ENCODE measurements at places on chromosomes 11 and 22. TPM values are rescaled to one million over a fixed set of nuclear protein-coding genes. Genes with fewer than 3 reads are reported as not detected.
A peak's percentile ranks its signal among the peaks of the same experiment; 100 is the strongest.

DNA sequence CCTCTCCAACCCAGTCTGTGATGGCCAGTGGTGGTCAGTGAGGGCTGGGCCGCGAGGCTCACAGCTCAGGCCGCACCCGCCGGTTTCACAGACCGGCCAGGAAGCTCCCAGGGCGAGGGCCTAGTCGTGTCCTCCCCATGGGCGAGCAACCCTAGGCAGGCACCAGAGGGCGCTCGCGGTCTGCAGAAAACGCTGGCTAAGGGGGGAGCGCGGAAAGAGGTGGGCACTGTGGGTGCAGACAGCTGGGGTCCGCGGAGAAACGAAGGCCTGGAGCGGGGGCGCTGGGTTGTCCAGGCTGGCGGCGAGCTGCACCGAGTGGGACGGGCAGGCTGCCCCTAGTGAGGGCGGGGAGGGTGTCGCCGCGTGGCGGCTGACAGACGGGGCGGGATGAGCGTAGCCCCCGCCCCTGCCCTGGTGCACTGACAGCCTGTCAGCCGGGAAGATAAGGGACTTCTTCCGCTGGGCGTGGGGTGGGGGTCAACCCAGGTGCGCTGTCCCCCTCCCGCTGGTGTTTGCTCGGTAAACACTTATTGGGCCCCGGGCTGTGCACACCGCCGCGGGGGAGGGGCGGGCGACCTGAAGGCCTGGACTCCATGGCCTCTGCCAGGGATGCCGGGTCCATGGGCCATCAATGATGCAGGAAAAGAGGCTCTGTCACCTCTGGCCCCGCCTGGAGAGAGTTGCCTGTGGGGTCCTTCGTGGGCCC, 7.5 kb downstream of the GP1BB start:
- DNase-seq: peak; percentile 75

- no peak for DNase-seq
These were observed 42.6 kb upstream of the SMCO4 start for GRCh38 chr11:93585758-93586157.

- DNase-seq: no peak
These were observed 768 bp upstream of the CDKN1C start for GRCh38 chr11:2886191-2886894.

GRCh38 chr11:27388001-27388400, 25.0 kb upstream of the CCDC34 start:
- no peak for DNase-seq

DNA sequence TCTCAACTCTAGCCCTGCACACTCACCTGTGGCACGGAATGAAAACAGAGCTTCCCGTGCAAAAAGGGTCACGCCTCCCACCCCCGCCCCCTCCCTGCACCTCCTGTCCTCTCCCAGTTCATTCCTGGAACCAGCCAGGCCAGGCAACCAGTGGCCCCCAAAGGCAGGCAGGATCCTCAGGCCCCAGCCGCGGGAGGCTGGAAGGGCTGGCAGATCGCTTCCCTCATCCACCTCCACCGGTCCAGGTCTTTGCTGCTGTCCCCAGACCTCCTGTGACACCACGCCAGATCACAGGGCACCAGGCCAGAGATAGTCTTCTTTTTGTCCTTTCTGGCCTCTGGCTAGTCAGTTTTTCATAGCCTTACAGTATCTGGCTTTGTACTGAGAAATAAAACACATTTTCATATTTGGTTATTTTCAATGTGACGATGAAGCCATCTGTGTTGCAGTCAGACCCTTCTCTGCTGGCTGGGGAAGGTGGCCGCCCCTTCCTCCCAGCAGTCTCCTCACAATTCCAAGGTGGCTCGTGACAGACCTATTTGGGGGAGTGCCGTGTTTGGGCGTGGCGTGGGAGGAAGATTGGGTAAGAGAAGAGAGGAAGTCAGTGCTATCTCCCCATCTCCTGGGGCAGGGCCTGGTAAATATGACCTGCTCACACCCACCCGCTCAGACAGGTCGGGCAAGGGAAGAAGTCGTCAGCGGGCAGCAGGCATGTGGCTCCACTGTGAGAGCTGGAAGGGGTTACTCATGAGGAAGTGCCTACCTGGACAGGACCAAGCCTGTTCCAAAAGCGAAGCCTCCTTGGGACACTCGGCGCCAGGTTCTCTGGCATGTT, 9.1 kb downstream of the SSH3 start:
- no peak for DNase-seq

DNA sequence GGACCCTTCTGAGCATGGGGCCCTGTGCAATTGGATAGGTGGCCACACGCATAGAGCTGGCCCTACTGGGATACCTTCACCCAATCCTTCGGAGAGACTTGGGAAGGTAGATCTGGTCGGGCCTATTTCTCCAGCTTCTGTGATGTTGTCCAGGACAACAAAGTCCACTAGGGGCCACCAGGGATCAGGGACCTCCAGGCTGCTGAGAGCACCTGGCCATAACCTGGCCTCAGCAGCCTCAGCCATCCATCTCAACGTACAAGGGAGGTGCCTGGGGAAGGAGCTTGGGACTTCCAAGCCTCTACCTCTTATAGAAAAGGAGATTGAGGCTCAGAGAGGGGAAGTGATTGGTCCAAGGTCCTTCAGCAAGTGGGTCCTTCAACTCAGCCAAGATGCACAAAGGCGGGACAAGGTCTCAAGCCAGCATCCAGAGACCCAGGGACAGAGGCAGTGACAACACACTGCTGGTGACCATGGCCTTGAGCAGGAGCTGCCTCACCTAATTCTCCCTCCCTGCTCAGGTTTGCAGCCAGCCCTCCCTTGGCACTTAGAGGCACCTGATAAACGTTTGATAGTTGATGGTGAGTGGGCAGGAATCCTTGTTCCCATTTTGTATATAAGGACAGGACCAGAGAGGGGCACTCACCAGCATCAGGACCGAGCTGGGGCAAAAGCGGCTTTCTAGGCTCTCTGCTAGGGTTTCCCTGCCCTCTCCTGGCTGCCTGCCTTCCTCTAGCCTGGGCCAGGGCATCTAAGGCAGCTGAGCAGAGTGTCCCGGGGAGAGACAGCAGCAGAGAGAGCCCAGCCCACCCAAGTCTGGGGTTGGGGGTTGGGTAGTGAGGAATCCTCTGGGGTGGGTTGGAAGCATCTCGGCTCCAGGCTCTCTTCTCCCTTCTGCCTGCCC, 4.5 kb downstream of the RAC2 start:
- DNase-seq: no peak

DNA sequence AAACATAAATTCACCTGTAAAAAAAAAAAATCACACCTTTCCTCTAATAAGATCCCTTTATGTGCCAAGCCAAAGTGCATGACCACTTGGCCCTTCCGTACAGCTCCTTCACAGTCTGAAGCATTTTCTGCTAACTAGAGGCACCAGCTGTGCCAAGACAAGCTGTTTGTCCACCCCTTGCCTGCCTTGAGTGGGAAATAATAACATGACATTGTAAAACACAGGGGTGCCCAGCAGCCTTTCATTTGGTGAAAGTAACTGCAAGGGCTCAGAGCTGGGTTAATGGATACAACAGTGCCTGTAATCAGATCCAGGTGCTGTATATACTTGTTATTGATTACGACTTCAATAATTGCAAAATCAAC, 59.2 kb downstream of the DDIAS start:
- no peak for DNase-seq

- DNase-seq: peak; percentile 87
These were observed 51.5 kb upstream of the LRRC32 start for GRCh38 chr11:76721755-76722677.

- no peak for DNase-seq
These were observed 23.4 kb upstream of the RIC3 start for GRCh38 chr11:8192016-8192895.

GRCh38 chr11:123976770-123977560, 616 bp downstream of the OR10S1 start:
- DNase-seq: no peak

DNA sequence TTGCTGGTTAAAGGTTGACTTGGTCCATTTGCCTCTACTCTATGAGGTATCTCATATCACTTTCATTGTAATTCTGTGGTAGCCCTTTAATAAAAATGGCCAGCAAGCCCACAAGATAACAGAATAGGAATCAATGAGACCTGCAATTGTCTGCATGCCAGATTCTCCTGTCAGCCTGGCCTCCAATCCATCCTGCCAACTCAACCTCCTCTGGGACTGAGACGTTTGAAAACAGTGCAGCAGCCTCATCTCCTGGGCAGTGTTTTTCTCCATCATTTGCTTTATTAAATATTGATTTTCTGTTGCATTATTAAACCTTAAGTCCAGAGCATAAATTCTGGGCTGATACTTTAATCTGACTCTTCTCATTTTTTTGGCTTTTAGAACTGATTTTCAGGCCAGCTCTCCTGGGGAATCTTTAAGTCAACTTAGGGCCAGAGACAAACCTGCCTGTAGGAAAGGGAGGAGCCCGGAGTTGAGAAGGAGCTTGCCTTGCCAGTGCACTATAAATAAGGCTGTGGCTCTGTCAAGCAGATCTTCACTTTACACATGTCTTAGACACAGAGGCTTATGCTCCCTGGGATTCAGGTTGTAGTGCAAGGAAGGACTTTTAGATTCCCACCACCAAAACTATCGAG, 798.0 kb downstream of the NTM start:
- no peak for DNase-seq

GRCh38 chr11:86464509-86465221, 90.0 kb downstream of the CCDC81 start:
- no peak for DNase-seq

DNA sequence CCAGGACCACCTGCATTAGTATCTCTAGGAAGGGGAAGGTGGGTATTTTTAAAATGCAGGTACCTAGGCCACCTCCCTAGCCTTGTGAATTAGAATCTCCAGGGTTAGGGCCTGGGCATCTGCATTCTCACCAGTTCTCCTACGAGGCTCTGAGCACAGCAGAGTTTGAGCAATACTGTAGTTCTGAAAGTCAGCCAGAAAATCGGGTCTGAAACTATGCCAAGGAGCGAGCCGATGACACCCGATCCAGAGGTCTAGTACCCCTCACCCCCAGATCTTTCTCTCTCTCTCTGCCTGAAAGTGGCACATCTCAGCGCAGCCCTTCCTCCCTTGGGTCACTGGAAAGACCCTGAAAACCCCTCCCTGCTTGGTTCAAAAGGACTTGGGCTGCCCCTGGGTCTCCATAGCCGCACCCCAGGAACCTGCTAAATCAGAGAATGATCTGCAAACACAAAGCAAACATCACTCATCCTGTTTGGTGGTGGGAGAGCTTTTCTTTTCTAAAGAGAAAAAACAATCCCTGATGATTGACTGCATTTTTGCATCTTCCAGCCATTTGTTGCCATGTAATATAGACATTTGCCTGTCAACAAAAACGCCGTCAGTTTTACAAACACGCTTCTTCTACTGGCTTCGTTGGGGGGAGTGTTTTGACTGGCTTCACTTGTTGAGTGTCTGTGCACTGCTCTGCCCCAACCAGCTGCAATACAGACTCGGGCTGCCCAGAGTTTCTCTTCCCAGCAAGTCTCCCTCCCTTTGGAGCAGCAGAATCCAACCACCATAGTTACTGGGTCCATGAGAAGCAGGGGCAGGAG, 229.9 kb downstream of the MN1 start:
- DNase-seq: no peak

GRCh38 chr22:49179886-49180682, 647.6 kb downstream of the BRD1 start:
- no peak for DNase-seq

DNA sequence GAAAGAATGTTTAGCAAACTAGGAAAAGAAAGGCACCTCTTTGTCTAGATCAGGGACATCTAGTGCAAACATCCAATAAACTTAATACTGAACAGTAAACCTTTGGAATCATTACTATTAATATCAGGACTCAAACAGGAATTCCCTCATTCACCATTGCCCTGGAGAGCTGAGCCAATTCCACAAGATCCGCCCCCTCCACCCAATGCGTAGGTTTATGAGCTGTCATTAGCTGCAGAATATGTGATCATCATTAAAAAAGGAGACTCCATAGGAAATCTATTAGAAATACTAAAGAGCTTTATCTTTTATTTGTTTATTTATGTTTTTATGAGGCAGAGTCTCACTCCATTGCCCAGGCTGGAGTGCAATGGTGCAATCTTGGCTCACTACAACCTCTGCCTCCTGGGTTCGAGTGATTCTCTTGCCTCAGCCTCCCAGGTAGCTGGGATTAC, 5.5 kb downstream of the IL17REL start:
- DNase-seq: no peak

- DNase-seq: no peak
These were observed 24.1 kb upstream of the WNT11 start for GRCh38 chr11:76230392-76230791.

OR10A2 gene
- total RNA-seq: not detected

LINC01488 gene
- total RNA-seq: not detected

CFL1 gene
- 798 TPM for total RNA-seq

CDON gene
- total RNA-seq: 13.1 TPM

IL18 gene
- 27.7 TPM for total RNA-seq

CRYBB2 gene
- total RNA-seq: not detected

TREH gene
- not detected for total RNA-seq

DERL3 gene
- total RNA-seq: 1.9 TPM

Data from omental fat pad (tissue), 4 donors.